ENCODE measurements at places on chromosomes 5 and 9. TPM values are rescaled to one million over a fixed set of nuclear protein-coding genes. Genes with fewer than 3 reads are reported as not detected.
A peak's percentile ranks its signal among the peaks of the same experiment; 100 is the strongest.

DNA sequence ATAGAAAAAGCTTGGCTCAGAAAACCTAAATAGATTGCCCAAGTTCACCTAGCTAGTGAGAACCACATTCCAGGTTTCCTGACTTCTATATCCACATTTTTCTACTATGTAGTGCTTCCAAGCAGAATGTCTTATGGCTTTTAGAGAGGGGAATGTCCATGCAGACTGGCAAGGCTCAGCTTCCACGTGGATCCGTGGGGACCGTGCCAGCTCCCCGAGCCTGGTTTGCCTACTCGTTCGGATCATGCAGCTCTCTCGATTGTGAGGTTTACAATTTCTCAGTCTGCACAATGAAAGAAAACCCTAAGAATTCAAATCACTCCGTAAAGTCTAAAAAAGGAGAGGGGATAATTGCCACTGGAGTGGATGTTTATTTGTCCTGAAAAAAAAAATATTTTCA, 256.5 kb upstream of the NR4A3 start:
- DNase-seq = no peak

GRCh38 chr9:135074354-135075233, 12.9 kb upstream of the OLFM1 start:
- DNase-seq = no peak

- peak; percentile 35 for DNase-seq
Measured at GRCh38 chr9:131739133-131739958, 530 bp downstream of the RAPGEF1 start.

GRCh38 chr9:96486386-96487028, 36.5 kb downstream of the HABP4 start:
- peak; percentile 71 for DNase-seq

GRCh38 chr5:52709167-52709925, 78.4 kb upstream of the ITGA1 start:
- no peak for DNase-seq

- peak; percentile 57 for DNase-seq
Measured at GRCh38 chr9:117414906-117415331, at the start of gene ASTN2. Gene ASTN2, minus strand, starts transcription at chr9:117415057. Its CDS starts 119 bp downstream, at chr9:117414938.

- DNase-seq = no peak
Measured at GRCh38 chr5:133995883-133996563, 8.8 kb downstream of the VDAC1 start.

GRCh38 chr5:50967009-50967562, 300.6 kb downstream of the PARP8 start:
- DNase-seq = no peak

DNA sequence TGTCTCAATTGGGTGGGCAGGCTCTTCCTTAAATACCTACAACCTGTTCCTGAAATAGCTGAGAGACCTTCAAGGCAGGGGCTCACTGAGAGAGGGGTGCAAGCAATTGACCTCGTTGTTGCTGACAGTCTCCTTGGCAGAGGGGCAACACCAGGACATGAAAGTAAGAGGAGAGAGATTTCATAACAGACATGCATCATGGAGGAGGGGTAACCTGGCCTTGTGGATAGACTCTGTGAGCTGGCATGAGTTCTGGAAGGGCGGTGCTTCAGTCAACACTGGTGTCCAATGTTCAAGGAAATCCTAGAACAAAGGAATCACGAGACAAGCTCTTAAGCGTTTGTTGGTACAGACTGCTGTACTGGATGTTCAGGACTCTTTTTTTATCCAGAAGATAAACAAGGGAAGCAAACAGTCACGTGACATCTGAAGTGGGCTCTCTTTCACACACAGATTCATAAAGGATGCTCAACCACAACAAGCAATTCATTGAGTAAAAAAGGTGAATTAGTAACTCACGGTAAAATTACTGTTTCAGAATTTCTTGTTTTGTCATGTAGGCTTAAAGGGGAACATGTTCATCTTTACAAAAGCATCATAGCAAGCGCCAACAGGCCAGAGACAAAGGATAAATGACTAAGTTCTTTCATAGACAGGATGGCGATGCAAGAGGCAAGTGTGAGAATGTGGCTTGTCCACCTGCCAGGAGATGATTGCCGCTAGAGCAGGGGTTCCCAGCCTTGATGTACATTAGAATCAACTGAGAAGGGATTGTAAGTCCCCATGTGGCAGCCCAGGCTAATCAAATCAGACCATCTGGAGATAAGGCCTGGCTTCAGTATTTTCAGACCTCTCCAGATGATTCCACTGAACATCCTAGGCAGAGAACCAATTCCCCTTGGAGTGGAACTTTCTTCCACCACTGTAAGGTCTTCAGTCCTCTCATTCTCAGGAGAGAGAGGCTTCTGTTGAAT, 20.7 kb downstream of the ANKRA2 start:
- DNase-seq = no peak

DNA sequence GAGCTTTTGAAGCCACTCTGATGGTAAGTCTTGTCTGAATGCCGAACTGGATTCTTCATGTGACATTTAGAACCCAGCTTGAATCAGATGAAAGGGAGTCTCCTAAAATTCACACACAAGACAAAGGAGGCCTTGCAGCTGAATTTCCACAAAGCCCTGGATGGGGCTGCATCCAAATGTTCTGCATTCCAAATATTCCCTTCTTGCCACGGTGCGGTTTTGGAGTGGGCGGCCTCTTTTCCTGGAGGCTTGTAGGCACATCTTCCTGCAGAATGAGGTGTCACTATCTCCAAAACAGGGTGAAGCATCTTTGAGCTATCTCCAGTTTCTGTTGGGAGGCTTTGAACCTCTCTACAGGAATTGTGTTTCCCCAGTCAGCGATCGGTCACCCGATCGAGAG, 342.7 kb downstream of the ARHGEF28 start:
- DNase-seq = no peak

- no peak for DNase-seq
Measured at GRCh38 chr9:105426657-105427056, 21.2 kb upstream of the FSD1L start.

DNA sequence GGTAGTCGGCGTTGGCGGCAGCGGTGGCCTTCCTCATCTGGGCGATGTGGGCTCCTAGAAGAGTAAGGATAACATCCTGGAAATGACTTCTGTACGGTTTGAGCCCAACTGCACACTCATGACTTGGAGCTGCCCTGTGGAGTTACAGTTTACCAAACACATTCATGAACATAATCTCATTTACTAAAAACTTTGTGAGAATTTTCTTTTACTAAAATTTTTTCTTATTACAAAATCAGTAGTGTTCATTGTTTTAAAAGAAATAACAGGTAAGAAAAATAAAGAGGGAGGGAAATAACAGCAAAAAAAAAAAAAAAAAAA, 5.3 kb downstream of the FOXE1 start:
- no peak for DNase-seq

GRCh38 chr9:100698945-100699344, 121.1 kb downstream of the CAVIN4 start:
- no peak for DNase-seq

DNA sequence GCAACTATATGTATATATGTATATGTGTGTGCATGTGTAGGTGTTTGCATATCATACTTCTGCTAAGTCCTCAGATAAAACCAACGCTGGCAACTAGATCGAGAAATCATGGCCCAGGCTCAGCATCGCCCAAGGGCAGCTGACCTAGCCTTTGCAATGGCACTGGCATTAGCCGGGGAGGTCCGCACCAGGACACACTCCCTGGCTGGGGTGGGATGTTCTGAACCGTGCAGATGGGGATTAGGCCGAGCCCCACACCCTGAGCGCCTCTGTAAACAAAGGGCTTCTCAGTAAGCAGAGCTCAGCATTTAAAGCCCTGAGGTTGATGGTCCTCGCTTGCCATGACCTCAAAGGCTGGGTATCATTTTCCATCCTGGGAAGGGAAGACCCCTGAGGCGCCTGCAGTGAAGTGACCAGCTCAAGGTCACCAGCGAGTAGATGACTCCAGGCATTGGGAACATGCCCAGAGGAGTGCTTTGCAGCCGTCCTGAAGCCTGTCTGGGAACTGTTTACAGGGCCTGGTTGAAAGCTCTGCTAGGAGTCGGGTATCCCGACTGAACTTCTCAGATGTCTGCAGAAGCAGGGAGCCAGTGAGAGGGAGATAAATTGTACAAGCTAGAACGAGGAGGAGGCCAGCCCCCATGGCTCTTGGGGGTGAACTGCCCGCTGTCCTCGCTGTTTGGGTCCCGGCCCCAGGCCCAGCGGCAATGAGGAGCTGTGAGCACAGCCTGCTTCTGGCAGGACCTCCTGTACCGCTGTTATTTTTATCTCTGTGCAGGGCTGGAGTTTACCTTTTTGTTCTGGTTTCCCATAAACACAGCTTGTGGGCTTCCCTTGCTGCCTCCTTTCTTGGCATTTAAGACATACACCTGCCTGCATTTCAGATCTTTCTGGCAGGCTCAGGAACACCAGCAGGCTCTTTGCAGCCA, 18.4 kb downstream of the GADD45G start:
- DNase-seq = peak; percentile 61

DNA sequence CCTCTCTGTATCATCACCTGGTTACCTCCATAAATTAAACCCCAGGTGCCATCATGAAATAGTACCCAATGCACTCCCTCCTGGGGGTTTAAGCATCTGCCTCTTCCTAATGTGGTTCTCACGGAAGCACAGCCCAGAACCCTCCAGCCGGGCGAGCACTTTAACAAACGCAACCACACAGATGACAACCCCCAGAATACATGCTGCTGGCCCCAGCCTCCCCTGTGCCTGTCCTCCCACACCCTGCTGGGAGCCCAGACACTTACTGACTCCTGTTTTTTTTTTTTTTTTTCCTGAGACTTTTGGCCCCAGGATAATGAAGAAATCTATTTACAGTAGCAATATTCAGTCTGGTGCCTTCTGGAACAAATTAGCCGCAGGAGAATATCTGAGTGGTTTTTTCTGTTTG, 50.0 kb upstream of the COL5A1 start:
- DNase-seq = no peak

- DNase-seq = no peak
Measured at GRCh38 chr5:139619861-139620260, 28.3 kb upstream of the CXXC5 start.

GRCh38 chr5:53956196-53956595, 354.2 kb downstream of the ARL15 start:
- DNase-seq = no peak

GRCh38 chr5:154221371-154221896, 30.9 kb downstream of the GALNT10 start:
- no peak for DNase-seq

DNA sequence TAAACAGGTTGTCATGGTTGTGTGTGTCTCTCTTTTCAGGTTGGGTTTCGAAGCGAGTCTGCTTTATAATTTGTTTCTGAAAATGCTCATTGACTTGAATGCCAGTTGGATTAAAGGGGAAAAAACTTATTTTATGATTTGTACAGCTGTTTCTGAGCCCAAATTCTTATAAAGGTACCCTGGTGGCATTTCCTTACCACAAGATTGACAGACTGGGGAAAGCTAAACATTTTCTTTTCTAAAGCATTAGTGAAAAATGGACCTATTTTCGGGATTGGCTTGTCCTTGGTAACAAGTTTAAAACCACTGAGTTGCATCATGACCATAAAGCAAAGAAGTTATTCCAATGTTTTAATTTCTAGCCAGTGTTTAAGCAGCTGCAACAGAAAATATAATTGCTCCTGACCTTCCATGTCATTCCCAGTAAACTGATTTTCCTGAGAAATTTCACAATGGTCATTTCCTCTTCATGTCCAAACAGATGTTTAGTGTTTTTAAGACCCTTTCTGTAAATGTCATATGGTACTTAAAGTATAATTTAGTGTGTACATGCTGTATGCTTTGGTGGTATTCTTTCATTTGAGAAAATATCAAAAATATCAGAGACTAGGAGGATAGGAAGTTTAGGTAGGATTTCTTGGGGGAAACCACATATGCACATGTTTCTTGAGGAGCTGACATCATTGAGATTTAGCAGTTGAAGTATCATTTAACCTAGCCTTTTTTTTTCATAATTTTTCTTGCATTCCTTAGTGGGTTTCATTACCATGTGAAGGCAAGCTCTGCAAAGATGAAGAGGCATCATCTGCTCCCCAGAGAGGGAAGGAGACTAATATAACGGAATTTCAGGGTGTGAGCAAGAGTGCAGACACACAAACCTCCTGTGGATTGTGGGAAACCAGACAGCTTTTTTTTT, 667.1 kb upstream of the RGMB start:
- DNase-seq = no peak

DNA sequence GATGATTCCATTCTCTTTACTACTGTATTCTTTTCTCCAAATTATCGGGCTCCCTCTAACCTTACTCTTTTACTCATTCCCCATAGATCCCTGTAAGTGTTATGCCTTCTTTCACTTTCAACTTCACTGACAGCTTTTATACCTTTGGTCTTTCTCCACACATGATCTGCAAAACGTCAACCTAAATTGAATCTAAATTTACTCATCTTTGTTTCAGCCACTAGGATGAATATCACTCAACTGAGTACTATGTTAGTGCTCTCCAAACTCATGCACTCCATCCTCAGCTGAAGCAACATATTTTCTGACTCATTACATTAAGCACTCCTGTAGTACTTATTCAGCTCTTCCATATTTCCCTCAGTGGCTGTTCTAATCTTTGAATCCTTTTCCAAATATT, 133.4 kb downstream of the ADAMTS19 start:
- no peak for DNase-seq

GRCh38 chr9:698954-699353, 142.5 kb upstream of the DMRT1 start:
- no peak for DNase-seq

DNA sequence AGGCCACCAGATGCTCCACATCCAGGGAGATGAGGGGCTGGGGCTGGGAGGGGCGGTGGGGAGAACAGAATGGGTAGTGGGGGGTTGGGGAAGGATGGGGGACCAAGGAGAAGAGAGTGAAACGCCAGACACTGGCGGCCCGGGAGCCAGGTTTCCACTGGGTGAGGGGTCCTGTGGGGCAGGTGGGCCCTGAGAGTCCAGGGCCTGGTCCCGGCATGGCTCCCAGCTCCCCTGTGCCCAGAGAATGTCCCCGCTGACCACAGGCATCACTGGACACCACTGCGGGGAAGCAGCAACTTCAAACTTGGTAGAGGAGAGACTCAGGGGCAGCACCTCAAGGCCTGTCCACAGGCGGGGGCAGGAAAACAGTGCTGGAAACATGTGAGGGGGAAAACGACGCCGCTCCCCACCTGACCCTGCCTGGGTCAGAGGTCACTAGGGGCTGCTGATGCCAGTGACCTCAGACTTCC, 13.2 kb downstream of the NINJ1 start:
- no peak for DNase-seq

- no peak for DNase-seq
Measured at GRCh38 chr5:42718591-42718990, 38.0 kb upstream of the CCDC152 start.

GRCh38 chr9:38413283-38413682, 11.0 kb downstream of the IGFBPL1 start:
- DNase-seq = no peak

DNA sequence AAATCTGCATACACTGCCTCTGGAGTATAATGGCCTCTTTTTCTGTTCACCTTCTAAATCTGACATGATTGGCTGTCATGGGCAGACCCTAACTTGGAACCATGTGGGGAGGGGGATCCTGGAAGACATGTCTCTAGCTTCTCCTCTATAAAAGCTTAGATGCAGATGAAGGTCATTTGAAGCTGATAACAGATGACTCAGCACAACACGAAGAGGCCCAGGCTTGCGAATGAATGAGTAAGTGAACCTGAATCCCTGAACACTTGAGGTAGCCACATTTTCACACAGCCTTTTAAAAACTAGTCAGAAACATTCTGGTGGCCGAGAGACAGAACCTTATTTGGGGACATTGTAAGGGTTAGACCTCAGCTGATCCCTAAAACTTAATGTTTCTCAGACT, 282.6 kb downstream of the ELAVL2 start:
- no peak for DNase-seq

Gene AJM1
- 4.0 TPM for polyA plus RNA-seq

Gene RFESD
- polyA plus RNA-seq = 25.1 TPM

Gene RASGRF2
- polyA plus RNA-seq = 6.2 TPM

Gene TMEFF1
- polyA plus RNA-seq = 2.3 TPM

Gene DRD1
- polyA plus RNA-seq = 0.21 TPM

Gene SLC6A19
- 0.28 TPM for polyA plus RNA-seq

Gene TPPP
- polyA plus RNA-seq = 3.8 TPM

All from testis (tissue), 5 donors.